ENCODE measurements at places on chromosomes 5 and 9. TPM values are rescaled to one million over a fixed set of nuclear protein-coding genes. Genes with fewer than 3 reads are reported as not detected.

DNA sequence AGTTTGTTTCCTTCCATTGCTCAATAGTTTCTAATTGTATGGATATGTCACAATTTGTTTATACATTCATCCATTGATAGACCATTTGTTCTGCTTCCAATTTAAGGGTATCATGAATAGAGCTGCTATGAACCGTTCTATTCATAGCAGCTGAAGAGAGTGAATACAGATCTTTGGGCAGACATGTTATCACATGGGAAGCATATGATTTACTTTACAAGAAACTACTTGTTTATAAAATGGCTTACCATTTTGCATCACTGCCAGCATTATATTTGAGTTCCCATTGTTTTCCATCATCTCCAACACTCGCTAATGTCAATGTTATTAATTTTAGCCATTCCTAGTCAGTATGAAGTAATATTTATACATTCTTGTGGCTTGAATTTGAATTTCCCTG, 549.0 kb downstream of the MAT2B start:
- no peaks in the 10 kb centered on the region for H3K36me3 ChIP-seq
- no peak overlapping the region for H3K4me3 ChIP-seq
- H3K27ac ChIP-seq = no peak overlapping the region
- H3K27me3 ChIP-seq = no peaks in the 10 kb centered on the region

DNA sequence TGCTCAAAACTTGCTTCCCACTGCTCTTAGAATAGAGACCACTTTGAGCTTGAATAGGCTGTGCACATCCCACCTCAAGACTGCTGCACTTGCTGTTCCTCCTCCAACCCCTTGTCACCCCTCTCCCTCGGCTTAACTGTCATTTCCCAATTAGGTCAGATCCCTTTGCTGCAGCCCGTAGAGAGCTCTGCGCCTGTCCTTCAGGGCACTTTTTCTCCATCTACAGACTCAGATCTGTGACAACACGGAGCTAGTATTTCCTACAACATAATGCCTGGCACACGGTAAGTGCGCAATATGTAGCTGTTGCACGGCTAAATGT, 485 bp upstream of the HABP4 start:
- peak overlapping the region; percentile 81 for H3K4me3 ChIP-seq
- H3K27me3 ChIP-seq = no peaks in the 10 kb centered on the region
- no peaks in the 10 kb centered on the region for H3K36me3 ChIP-seq
- H3K27ac ChIP-seq = no peak overlapping the region
- peaks cover 32% of the 10 kb centered on the region for H3K4me1 ChIP-seq
- DNase-seq = no peak

- H3K4me3 ChIP-seq = no peak overlapping the region
- no peak for DNase-seq
- H3K4me1 ChIP-seq = no peaks in the 10 kb centered on the region
- peaks cover 89% of the 10 kb centered on the region for H3K36me3 ChIP-seq
- no peak overlapping the region for H3K27ac ChIP-seq
- H3K27me3 ChIP-seq = no peaks in the 10 kb centered on the region
Observed at GRCh38 chr5:96751203-96752169, 56.3 kb downstream of the ERAP1 start.

ZNF622 gene
- 67.2 TPM for total RNA-seq

GLRA1 gene
- not detected for total RNA-seq
